MCF 10A (cell line): ENCODE measurements at places on chromosomes 13 and 19. TPM values are rescaled to one million over a fixed set of nuclear protein-coding genes. Genes with fewer than 3 reads are reported as not detected.
A peak's percentile ranks its signal among the peaks of the same experiment; 100 is the strongest.

DNA sequence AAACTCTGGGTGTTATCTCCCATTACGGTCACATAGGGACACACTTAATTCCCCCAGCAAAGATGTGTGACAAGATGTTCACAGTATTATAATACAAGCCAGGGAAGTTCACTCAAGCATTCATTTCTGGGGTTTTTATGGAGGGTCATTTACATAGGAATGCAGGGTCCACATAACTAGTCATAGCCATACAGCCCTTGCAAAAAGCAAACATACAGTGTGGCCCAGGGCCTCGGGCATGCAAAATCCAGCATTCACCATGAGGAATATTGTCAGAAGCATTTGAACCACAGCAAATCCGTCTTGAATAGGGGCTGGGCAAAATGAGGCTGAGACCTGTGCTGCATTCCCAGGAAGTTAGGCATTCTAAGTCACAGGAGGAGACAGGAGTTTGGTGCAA is 13.0 kb upstream of the ZNF460 start:
- no peak for DNase-seq

GRCh38 chr19:601310-601709 is 11.6 kb downstream of the HCN2 start:
- DNase-seq = no peak

- no peak for DNase-seq
These were observed 37.7 kb downstream of the CRYL1 start for GRCh38 chr13:20487927-20488326.

GRCh38 chr19:18401580-18402112 is 4.2 kb upstream of the LRRC25 start:
- DNase-seq = peak; percentile 75

- no peak for DNase-seq
These were observed 100.3 kb upstream of the DOCK9 start for GRCh38 chr13:99078017-99078771.

DNA sequence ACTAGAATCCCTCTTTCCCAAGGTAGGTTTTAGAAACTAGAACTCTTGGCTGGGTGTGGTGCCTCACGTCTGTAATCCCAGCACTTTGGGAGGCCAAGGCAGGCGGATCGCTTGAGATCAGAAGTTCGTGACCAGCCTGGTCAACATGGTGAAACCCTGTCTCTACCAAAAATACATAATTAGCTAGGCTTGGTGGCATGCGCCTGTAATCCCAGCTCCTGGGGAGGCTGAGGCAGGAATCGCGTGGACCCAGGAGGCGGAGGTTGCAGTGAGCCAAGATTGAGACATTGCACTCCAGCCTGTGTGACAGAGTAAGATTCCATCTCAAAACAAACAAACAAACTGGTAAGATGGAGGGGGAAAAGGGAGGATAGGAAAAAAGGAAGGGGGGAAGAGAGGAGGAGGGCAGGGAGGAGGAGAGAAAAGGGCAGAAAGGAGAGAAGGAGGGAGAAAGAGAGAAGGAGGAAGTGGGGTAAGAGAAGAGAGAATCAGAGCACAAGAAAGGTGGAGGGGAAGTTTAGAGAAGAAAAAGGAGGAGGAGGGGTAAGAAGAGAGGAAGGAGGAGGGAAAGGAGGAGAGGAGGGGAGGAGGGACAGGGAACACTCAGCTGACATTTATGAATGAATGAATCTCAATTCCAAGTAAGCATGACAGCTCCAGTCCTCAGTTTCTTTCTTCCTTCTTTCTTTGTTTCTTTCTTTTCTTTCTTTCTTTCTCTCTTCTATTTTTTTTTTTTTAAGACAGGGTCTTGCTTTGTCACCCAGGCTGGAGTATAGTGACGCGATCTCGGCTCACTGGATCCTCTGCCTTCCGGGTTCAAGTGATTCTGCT is 2.6 kb upstream of the SLC27A1 start:
- DNase-seq = no peak

GRCh38 chr19:9586764-9587163 is 2.5 kb upstream of the ZNF121 start:
- peak; percentile 87 for DNase-seq

DNA sequence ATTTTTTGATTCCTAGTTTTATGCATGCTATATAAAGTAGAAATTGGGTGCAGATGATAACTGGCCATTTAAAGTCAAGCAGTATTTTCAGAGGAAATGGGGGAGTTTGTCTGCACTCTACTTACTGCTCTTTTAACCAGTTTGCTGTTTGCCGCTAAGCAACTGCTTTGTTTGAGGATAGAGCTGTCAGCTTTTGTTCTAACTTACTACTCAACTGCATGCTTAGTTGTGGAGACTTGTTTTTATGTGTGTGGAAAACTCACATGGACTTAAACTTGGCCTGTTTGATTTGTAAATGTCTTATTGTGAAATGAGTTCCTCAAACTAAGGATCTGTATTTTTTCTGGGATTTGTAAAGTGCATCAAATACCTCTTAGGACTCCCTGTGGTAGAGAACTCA is 591.1 kb downstream of the PCDH9 start:
- no peak for DNase-seq

GRCh38 chr19:35750167-35750566 is 1.8 kb downstream of the LIN37 start:
- no peak for DNase-seq

GRCh38 chr19:48283908-48284307 is 14.0 kb downstream of the ZNF114 start:
- no peak for DNase-seq

GRCh38 chr13:77946522-77946921 is 27.9 kb upstream of the EDNRB start:
- no peak for DNase-seq

DNA sequence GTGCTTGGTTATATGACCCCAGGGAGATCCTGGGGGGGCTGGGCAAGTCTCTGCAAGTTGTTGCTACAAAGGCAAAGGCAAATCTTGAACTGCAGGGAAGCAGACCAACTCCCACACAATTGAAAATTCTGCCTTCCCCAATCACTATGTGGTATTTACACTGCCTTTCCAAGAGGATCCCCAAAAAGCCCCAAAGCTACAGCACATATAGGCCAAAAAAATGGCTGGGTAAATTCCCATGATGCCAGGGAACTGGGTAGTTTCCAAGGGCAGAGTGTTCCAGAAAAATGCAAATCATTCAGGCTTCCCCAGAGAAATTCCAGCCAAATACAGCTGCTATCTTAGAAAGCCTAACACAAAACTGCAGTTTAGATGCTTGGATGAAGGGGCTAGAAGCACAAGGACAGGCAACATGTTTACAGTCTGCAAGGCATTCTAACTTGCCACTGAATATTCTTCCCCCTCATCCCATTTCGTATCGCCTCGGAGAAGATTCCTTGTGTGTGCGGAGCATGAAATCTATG is 6.2 kb downstream of the FOXO1 start:
- peak; percentile 25 for DNase-seq

DNA sequence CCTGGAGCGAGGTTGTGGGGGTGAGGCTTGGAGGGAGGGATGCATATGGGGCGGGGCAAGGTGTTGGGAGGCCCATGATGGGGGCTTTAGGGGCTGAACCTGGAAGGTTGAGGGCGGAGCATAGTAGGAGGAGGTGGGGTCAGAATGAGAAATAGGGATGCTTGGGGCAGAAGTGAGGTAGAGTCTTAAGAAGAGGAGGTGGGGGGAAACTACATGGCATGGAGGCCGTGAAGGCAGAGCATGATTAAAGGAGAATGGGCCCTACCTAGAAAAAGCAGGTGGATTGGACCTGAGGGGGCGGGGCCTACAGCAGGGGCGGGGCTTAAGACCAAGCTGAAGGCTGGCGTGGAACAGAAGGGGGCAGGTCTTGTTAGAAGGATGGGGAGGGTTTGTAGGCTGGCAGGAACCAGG is 799 bp downstream of the NR1H2 start:
- DNase-seq = peak; percentile 32

- no peak for DNase-seq
These were observed 107.3 kb downstream of the GADD45B start for GRCh38 chr19:2582984-2583956.

DNA sequence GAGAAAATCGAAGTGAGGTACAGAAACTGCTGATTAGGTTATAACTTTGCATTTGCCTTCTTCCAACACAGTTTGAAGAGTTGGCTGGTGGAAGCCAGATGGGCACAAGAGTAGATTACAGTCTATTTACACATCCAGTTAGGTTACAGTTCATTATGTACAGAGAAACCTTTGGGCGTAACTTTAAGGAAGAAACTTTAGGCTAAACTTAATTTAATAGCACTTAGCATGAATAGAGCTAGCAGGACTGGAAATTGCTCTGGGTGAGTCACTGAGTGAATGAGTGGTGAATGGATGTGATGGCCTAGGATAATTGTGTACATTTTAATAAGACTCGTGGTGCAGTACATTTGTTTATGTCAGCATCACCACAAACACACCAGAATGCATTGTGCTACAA is 62.9 kb upstream of the KLHL1 start:
- no peak for DNase-seq

DNA sequence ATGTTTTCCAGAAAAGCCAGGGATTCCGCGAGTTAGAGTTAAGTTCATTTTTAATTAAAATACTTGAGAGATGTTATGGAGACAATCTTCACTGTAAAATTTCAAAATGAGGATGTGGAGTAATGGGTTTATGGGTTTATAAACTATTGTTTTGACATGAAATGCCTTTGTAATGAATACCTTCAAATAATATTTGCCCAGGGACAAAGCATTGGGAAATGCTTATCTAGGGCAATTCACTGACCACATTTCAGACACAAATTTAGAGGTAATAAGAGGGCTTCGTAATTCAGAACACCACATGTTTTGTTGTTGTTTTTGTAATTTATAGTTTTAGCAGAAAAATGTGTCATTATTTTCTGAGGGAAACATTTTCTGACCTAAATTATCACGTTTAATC is 241.1 kb upstream of the ATXN8OS start:
- no peak for DNase-seq

DNA sequence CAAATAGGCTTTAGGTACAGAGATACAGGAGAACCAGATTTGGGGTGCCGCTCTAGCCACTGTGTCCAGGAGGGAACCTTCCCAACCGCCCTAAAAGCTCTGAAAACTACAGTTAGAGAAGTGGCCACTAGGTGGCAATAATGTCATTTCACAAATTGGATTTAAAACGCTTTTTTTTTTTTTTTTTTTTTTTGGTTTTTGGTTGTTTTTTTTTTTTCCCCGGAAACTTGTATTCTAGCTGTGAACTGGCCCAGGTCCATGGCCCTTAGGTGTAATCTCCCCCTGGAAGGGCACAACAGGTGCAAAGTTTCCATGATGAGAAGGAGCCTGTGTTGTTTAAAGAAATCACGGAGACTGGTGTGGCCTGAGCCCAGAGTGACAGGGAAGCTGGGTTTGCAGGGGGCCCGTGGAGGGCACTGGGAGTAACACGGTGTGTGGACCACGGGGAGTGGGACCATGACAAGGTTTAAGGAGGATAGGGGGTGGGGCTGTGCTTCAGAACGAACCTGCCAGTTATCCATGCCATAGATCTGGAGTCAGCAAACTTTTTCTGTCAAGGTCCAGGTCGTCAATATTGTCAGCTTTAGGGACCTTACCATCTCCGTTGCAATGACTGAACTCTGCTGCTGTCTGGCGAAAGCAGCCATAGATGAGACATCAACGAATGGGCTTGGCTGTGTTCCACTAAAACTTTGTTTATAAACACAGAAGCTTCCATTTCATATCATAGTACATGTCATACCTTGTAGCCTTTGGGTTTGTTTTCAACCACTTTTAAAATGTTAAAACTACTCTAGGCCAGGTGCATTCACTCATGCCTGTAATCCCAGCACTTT is 10.1 kb downstream of the OR1I1 start:
- DNase-seq = peak; percentile 74

DNA sequence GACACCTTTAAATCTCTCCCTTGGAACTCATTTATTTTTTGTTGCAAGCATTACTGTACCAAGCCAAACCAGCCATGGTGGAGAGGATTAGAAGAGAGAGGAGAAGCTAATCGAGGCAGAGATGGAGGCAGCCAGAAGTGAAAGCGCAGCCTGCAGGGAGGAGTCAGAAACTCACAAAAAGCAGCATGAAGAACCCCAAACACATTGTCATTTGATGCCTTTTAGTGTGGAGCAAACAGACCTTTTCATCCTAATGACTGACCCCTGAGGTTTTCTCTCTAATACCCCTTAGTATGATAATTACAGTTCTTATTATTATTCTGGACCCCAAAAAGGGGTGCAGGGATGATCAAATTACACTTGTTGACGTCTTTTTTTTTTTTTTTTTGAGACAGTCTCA is 62.5 kb downstream of the TNFRSF19 start:
- DNase-seq = no peak

DNA sequence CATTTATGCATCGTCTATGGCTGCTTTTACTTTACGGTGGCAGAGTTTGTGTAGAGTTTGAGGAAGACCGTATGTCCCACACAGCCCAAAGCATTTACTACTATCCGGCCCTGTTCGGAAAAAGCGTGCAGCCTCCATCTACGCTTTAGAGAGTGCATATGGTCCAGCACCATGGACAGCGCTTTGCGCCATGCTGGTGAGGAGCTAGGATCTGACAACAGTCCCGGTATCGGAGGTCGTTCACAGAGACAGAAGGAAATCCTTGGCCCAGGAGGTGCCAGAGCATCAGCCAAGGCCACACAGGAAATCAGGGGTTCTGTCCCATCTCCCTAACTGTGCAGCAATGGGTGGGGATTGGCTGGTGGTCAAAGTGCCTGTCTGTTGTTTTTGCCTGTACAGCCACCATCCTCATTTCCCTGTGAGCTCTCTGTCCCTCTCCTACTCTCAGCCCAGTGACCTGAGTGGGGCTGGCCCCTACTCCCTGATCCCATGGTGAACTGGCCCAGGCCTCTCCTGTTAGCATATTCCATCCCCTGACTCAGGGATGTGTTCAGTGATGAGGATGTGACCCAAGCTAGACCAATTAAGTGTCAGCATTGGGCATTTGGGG is 16.2 kb upstream of the PRODH2 start:
- DNase-seq = peak; percentile 62

GRCh38 chr19:6260912-6261650 is 18.7 kb downstream of the MLLT1 start:
- peak; percentile 54 for DNase-seq

- peak; percentile 6 for DNase-seq
These were observed 13.5 kb upstream of the CCDC97 start for GRCh38 chr19:41296433-41296871.

URI1 gene
- total RNA-seq = 68.9 and 85.3 TPM in 2 replicates

SLC7A9 gene
- total RNA-seq = not detected in 2 replicates

WDR87 gene
- total RNA-seq = not detected in 2 replicates

RCBTB2 gene
- 2.4 TPM in 2 replicates for total RNA-seq

ADGRE3 gene
- not detected in 2 replicates for total RNA-seq

ZNF548 gene
- total RNA-seq = 23.7 and 40.1 TPM in 2 replicates

PPM1N gene
- total RNA-seq = 0.33 and 0.42 TPM in 2 replicates

REX1BD gene
- total RNA-seq = 29.6 and 49.3 TPM in 2 replicates

CBARP gene
- 7.0 and 8.2 TPM in 2 replicates for total RNA-seq

CLEC17A gene
- total RNA-seq = not detected in 2 replicates

MEIOSIN gene
- not detected in 2 replicates for total RNA-seq
